Central memory CD4-positive, alpha-beta T cell (primary cell): ENCODE measurements at places on chromosomes 6 and 20.

DNA sequence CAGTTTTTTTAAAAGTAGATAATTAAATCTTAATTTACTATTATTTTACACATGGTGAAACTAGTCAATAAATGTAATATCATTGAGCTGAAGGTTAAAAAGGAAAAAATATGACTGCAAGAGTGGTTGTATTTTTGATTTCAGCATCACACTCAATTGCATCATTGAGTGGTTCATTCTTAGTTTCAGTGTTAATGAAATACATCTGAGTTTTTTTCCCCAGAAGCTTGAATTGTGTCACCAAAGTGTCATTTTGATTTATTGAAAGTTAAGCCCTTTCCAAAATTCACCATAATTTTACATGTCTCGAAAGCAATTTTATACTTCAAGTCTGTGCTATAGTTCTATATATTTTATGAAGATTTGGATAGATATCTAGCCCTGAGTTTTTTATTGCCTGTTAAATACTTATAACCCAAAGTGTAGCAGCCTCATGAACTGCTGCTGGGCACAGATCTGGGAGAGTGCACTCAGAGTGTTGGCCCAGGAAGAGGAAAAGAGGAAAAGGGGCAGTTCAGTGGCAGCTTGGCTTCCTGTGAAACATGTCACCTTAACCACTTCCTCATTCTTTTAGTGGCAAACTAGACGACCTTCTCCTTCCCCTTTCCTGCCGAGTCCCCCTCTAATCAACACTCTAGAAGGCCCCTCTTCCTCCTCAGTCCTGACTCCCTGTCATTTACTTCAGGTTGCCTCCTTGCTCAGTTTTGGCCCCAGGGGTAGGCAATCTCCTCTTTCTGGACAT lies 140.7 kb downstream of the ESR1 start:
- DNase-seq, result no peak

DNA sequence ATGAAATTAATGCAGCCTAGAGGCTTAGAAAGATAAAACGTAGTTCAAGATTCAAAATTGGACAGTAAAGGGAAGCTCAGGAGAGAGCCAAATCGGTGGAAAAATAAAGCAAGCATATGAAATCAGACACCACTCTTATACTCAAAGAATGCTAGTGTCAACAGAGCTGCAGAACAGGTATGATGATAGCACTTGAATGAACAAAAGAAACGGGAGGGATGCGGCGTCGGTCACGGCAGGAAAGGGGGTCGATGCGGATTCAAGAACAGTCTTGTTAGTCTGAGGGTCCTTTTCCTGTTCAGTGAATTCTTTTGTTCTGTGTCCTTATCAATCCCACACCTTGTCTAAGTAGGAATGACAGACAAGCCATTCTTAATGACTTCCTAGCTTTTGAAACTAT lies 114.4 kb downstream of the FOXC1 start:
- no peak for DNase-seq

- DNase-seq, result no peak
Measured at GRCh38 chr6:70246118-70246517, 56.8 kb downstream of the COL9A1 start.

DNA sequence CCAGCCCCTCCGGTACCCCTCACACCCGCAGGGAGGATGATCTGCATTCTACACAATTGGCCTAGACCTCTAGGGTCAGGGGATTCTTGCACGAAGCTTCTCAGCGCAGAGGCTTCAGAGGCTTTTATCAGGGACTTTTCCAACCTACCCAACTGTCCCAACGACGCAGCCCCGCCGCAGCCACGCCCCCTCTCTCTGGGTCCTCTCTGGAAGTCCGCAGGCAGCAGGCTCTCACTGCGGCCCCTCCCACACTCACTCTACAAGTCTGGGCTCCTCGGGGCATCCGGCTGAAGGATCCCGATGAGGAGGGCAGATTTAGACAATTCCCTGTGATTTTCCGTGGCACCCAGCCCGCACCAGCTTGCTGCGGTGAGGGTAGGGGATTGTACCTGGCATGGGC lies 227.7 kb upstream of the RNF24 start:
- no peak for DNase-seq

- DNase-seq, result no peak
Measured at GRCh38 chr6:148599967-148600426, 146.8 kb upstream of the UST start.

DNA sequence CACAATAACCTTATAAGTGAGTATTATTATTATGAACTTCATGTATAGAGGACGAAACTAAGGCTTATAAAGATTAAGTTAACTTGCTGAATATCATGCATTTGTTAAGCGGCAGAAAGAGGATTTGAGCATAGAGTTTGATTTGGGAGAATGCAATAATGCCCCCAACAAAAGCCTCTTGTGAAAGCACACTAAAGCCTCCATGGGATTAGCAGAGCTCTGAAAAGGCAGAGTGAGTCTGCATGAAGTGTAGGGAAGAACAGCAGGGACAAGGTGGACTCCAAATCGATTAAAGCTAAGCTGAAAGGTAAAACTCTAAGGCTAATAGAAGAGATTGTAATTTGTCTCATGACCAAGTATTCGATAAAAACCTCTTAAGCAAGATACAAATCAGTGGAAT lies 100.3 kb downstream of the SH3BGRL2 start:
- no peak for DNase-seq

DNA sequence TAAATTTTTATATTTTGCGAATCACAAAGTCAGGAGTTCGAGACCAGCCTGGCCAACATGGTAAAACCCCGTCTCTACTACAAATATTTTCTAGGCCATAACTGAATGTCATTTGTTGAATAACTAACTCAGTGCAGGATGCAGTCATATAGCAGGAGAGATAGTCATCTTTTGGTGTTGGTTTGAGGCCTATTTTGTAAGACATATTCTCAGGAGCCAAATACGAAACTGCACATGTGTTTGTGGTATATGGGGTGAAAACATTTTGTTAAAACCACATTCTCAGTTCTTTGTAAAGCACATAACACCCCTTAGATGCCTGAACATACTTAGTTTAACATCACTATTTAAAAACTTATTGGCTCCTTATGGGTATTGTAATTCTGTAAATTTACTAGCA lies 4.7 kb upstream of the ENPP5 start:
- peak; percentile 49 for DNase-seq

- DNase-seq, result peak; percentile 76
Measured at GRCh38 chr6:149938571-149939355, 3.1 kb upstream of the ULBP2 start.

GRCh38 chr6:97275804-97276203 lies 7.2 kb downstream of the MMS22L start:
- DNase-seq, result no peak

- DNase-seq, result no peak
Measured at GRCh38 chr6:104669483-104669882, 190.2 kb downstream of the HACE1 start.

DNA sequence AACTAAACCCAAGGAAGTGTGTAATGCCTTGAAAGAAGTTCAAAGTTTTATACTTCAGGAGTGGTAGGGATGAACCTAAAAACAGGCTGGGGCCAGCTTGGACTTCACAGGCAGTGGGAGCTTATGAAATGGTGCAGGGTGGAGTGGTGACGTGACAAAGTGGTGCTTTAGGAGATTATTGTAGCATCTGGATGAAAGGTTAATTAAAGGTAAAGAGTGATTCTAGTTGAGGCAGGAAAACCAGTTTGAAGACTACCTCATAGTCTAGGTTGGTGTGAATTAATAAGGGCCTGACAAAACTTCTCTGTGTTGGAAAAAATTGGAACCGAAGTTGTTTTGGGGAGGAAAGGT lies 30.5 kb upstream of the GMDS start:
- no peak for DNase-seq

GRCh38 chr20:37349517-37350491 lies 3.9 kb downstream of the SRC start:
- no peak for DNase-seq

- DNase-seq, result peak; percentile 60
Measured at GRCh38 chr6:42166444-42167141, 6.6 kb upstream of the GUCA1A start.

GRCh38 chr6:75296811-75297779 lies 12.5 kb upstream of the TMEM30A start:
- DNase-seq, result peak; percentile 50

GRCh38 chr6:20688710-20689500 lies 154.6 kb downstream of the CDKAL1 start:
- DNase-seq, result no peak

- DNase-seq, result no peak
Measured at GRCh38 chr20:40669692-40670091, 19.3 kb downstream of the MAFB start.

- no peak for DNase-seq
Measured at GRCh38 chr6:29414588-29414987, at the start of gene OR12D1. Gene OR12D1 (plus strand): TSS chr6:29414928.

DNA sequence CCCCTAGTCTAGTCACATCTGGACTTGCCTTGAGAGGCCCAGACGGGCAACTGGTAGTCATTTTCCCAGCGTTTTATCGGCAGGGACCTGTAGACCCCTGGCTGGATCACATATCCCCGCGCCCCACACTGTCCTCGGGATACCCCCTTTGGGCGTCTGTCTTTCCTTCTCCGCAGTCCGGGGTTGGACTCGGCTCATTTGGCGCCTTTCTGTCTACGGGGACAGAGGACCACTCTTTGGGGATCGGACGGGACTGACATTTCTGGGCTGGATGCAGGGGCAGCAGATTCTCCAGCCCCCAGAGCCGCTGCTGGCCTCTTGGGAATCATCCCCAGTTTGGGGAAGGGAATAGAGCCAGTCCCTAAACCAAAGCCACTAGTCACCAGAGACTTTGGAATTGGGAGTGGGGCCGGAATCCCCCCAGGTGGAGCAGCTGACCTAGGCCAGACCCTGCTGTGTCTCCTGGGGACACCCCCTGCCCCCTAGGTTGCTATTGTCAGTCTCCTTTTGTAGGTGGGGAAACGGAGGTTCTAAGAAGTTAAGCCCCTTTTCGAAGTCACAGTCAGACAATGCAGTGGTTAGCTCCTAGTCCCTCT lies 734 bp downstream of the FAM110A start:
- no peak for DNase-seq

DNA sequence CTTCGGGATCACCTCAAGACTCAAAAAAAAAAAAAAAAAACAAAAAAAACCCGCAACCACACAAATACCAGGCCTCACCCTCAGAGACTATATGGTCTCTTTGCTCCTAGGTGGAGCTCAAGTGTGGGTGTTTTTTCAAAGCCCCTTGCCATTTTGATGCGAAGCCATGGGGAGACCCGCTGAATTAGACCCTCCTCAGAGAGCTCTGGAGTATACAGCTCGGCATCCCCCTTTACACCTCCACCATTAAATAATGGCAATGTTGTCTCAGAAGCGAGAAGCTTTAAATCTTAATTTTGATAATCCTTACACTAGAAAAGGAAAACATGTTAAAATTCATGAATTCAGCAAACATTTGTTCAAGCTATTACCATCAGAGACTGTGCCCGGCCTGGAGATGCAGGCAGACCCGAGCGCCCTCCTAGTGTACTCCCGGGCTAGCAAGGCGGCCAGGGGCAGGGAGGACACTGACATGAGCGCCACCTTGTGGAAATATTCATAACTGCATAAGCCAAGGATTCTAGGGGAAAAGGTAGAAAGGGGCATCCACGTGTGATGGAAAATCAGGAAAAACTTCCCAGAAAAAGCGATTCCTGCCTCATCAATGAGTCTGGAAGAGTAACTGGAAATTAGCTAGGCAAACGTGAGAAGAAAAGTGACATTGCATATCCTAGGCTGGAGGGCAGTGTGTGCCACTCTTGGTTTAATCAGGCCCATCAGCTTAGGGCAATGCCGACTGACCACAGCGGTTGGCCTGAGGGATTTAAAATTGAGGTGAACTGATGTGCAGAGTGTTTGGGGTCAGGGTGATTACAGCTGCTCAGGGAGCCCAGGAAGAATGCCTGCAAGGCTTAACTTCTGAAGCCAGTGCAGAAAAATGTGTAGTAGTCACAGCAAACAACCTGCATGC lies 72.5 kb downstream of the B3GAT2 start:
- peak; percentile 50 for DNase-seq

DNA sequence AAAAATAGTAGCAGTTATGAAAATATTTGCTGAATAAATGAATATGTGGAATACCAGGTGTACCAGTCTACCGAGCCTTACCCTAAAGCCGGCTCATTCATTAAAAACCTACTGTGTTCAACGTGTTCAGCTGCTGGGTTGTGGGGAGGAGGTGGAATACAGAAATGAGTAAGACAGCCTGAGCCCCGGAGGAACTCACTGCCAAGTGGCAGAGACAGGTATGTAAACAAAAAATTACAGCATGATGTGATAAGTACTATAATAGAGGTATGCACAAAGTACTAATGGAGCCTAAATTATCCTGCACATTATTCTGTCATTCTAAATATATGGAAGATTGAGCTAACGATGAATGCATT lies 6.8 kb upstream of the ADTRP start:
- DNase-seq, result no peak

- DNase-seq, result no peak
Measured at GRCh38 chr20:47062226-47062890, 167.7 kb downstream of the EYA2 start.

- no peak for DNase-seq
Measured at GRCh38 chr6:134464690-134465411, 146.9 kb upstream of the SGK1 start.

GRCh38 chr6:1393641-1394283 lies 4.4 kb downstream of the FOXF2 start:
- no peak for DNase-seq

DNA sequence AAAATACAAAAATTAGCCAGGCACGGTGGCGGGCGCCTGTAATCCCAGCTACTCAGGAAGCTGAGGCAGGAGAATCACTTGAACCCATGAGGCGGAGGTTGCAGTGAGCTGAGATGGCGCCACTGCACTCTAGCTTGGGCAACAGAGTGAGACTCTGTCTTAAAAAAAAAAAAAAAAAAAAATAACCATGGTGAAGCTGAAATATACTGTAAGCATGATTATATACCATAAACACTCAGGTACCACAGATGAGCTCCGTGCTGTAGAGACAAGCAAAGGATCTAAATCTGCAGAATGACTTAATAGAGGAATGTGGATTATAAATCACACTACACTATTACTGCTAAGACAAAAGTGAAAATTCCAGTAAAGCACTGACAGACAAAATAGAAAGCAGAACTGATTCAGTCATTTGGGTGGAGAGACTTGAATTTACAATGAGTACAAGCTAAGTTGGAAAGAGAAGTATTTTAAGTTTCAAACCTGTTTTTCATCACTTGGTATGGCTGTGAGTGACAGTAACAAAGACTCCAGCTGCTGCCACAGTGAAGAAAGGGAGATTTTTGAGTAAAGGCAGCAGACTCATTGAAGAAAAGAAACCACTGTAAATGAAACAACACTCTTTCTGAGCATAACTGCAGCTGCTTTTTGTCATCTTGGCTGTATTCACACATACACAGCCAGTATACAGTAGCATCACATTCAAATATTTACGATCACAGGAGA lies 322.1 kb downstream of the RNGTT start:
- no peak for DNase-seq

DNA sequence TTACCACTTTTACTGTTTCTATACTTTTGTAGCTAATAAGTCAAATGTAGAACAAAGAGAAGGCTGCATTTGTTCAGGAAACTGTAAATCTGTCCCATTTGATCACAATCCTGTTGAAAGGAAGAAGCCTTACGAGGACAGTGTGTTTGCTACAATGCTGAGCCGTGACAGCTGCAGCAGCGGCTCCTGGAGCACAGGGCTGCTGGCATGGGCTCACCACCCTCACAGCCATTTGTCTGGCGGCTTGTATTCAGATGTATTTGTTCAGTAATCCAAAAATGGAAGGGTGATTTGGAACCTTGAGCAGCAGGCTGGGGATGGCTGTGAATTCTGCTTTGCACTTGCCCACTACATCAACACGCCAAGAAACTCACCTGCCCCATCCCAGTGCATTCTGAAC lies 5.7 kb downstream of the TUBB2A start:
- DNase-seq, result no peak
